Left lung (tissue), 14 donors: ENCODE measurements at places on chromosomes 12 and 14. TPM values are rescaled to one million over a fixed set of nuclear protein-coding genes. Genes with fewer than 3 reads are reported as not detected.

- DNase-seq = no peak
These were observed 980 bp downstream of the INTS13 start for GRCh38 chr12:26936559-26937442.

APAF1 gene
- 54.4 TPM for polyA plus RNA-seq

DNA sequence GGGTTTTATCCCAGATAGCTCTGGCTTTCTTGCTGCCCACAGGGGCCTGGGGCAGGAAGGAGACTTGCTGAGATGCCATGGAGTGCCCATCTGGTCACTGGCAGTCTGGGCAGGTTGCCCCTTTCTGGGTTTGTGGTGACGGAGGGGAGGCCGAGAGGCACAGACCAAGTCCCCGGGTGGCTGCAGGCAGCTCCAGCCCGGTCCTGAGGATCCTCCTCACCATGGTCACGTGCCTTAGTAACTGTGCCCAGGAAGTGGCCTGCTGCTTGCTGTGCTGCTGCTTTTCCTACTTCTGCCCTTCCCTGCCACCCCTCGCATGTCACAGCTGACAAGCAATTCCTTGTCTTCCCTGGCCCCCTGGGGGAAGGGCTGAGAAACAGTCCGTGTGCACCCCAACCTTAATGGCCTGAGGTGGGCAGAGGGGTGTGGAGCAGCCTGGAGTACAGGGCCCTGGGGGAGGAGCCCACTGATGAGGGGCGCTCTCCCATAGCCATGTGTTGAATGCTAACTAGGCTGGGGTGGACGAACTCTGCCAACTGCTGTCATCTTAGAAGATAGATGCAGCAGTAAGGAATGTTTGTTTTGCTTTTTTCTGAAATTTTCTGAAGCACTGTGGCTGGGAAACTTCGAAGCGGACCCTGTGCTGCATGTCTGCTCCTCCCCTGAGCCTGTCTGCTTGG, 54.9 kb upstream of the SRSF5 start:
- no peak for DNase-seq

BICDL1 gene
- polyA plus RNA-seq = 2.9 TPM

- DNase-seq = no peak
These were observed 286.6 kb upstream of the KITLG start for GRCh38 chr12:88866881-88867280.

DNA sequence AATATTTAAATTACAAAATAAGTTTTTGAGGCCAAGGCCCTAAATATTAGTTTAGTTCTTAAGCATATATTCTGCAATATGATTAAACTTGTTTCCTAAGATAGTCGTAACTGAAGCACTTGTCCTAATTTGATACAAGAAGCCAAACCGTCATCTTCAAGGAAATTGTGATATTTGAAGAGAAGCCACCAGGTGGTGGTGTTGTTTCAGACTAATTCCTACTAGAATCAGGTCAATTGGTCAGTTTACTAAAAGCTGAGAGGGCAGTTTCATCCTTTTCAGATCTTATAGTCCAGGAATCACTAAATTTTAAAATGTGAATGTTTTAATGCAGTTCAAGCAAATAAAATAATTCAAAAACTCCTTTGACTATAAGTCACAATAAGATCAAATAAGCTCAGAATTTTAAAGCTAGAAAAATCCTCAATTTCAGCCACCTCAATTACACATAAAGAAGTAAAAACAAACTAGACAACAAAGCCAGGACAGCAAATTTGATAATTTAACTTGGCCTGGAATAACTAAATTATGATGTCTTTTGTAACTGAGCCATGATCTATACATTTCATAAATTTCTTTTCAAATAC, 7.1 kb upstream of the ARL1 start:
- DNase-seq = no peak

- no peak for DNase-seq
These were observed 6.7 kb downstream of the REC8 start for GRCh38 chr14:24178399-24179178.

GRCh38 chr12:22798116-22798515, 173.1 kb downstream of the ETNK1 start:
- DNase-seq = no peak

MYH6 gene
- polyA plus RNA-seq = 0.04 TPM

ACSM4 gene
- not detected for polyA plus RNA-seq

DNA sequence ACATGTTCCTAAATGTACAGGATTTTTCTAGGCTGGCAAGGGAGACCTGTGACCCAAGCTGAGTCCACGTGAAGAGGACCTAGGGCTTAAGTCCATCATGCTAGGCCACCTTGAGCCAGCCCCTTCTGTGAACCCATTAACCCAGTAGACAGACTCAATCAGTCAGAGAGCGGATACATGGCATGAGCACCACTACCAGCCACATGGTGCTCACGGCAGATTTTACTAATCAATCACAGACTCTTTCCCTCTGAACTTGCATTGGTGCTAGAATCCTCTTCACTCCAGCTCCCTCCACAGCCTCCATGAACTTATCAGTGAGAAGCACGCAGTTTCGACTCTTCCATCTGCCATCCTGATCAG, 9.0 kb downstream of the PHETA1 start:
- no peak for DNase-seq

CAPZA3 gene
- 1.2 TPM for polyA plus RNA-seq

DNA sequence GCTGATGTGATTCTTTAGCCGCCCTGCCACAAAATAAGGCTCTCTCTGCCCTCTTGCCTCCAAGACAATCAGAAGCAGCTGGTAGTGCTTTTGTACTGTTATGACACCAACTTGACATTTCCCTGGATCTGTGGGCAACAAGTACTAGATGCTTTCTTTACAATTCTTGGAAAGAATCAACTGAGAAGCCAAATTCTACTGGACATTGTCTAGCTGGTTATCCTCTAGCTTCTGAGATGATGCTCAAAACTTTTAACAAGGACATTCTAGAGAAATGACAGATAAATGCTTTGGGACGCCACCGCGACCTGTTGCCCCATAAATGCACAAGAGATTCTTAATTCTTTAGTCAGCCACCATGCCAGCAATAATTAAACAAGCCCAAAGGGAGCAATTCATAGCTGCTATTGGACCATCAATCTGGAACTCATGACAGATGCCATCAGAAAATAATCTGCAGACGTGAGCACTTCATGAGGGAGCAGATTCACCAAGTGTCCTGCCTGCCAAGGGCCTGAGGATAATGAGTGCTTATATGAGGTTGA, 22.8 kb downstream of the FMNL3 start:
- DNase-seq = no peak

CFAP251 gene
- 10.4 TPM for polyA plus RNA-seq

SYT1 gene
- polyA plus RNA-seq = 5.1 TPM
